Stimulated activated CD8-positive, alpha-beta memory T cell treated with anti-CD3 and anti-CD28 coated beads, Interleukin-7, amount 100 ng/mL, for 24 hours (primary cell): ENCODE measurements at places on chromosomes 2 and 18.

DNA sequence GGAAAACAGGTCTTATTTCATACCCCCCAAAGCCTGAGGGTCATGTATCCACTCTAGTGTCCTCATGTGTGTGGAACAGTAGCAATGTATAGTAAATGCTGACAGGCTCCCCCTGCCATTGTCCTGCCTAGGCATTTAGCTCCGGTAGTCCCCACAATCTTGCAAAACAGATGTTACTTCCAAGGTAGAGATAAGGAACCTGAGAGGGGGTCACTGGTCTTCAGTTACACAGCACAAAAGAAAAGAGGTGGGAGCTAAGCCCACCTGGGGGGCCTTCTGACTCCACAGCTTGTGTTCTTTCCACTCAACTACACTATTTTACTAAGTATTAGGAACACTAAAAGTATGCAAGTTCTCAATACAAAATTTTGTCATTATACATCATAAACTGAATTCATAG is 17.4 kb upstream of the FECH start:
- no peak for DNase-seq

DNA sequence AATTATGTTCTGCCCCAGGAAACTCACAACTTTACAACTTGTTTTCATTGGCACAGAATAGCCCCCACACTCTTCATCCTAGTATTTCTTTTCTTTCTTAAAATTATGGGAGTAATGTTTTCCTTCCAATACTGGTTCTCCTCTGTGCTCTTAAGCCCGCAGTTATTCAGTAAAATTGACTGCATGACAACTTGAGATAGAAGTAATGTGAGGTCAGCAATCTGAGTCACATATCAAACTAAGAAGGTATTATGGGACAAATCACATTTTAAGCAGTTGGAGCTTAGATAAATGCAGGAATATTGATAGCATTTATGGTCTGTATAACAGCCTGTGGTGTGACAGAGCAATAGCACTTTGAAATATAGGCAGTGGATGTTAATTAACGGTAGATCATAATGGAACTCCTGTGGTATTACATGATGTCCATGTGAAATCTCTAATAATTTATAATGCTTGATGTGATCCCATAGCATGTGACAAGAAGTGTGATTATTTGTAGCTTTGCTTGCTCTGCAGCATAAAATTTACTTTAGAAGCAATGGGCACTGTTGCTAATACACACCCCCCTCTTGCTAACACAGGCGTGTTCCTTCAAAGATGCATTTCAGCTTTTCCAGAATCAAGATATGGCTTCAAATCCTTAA is 351.4 kb upstream of the CDH20 start:
- DNase-seq = no peak

DNA sequence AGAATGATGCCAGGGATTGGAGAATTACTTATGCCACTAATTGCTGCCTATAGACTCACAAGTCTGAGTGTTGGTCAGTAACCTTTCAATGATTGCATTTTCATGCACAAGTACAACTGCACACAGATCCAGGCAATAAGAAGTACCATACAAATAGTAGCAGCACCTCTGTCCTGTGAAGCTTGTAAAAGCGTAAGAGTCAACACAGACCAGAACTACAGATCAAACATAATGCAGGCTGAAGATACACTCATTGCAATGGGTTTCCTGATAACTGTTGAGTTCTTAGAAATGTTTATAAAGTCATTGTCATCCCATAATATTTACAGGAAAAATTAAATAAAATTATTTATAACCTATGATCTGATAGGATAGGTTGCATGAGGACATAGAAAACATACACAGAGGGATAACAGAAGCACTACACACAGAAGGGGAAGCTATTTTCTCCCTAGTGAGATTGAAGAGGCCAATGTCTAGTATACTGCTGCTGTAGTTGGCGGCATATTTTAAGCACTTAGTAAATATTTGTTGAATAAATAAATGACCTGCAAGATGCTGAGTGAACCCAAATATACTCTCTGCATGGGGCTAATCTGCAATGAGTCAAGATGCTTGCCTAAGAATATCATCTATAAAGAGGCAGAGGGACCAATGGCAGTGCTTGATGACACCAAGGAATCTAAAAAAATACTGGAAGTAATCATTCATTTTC is 5.7 kb upstream of the PIK3C3 start:
- no peak for DNase-seq

- DNase-seq = no peak
These were observed 112.6 kb upstream of the PXDN start for GRCh38 chr2:1856922-1857321.

- no peak for DNase-seq
These were observed 17.1 kb upstream of the CTIF start for GRCh38 chr18:48521723-48522122.

GRCh38 chr2:98899041-98899702 is 36.9 kb downstream of the CRACDL start:
- DNase-seq = no peak

DNA sequence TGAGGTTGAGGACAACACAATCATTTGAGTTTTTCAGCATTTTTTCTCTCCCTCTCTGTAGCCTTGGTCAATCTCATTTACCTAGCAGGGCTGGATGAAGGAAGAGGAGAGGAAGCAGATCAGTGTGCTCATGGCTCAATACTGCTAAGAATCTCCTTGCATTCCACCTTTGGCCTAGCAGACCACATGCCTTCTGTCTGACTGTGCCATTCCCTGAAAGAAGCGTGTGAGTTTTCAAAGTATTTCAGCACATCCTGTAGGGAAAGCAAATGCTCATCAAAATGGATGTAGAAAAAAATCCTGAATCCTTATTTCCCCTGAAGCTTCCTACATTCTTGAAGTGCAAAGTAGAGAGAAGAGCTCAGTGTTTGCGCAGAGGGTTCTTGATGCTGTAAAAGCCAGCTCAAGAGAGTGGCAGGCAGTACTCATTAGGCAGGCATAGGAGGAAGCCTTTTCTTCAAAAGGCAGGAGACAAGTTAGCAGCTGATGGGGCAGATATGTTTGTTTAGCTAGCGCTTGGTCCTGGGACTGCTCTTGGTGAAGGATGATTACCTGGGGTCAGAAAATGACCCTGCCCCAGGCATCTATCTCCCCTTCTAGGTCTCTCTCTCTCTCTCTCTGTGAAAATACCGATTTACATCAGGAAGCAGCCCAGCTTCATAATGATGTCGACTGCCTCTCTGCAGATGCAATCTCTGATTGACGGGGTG is 14.4 kb upstream of the PIK3C3 start:
- DNase-seq = no peak

DNA sequence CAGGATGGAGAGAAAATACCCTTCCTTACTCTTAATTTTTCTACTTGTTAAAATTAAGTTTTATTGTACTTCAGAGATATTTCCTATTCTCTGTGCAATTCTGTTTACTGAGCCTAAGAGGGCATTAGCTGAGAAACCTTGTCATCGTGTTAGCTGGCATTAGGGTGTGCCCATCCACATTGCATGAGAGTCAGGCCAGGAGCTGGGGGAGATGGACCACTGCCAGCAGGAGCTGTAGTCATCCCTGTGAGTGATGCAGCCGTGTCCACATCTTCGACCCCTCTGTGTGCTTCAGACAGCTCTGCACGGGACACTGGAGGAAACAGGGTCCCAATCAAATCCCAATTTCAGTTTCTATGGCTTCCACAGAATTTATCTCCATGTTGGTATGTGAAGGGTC is 34.2 kb downstream of the ABCA12 start:
- no peak for DNase-seq

- no peak for DNase-seq
These were observed 6.5 kb downstream of the TMEM17 start for GRCh38 chr2:62499430-62500060.

DNA sequence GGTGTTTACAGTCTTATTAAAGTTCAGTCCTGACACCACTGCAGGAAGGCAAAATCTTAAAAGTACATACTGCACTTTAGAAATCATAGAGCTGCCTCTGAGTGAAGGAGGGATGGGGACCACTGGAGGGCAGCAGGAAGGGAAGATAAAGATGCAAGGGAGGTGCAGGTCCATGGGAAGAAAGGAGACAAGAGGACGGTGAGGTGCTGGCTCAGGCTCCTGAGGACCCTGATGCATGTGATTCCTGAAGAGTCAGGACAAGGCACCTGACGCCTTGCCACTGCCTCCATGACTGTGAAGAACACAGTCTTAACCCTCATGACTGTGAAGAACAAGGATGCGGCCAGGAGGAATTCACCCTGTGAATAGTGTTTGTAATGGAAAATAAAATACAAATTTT is 116.2 kb upstream of the NPAS2 start:
- no peak for DNase-seq

DNA sequence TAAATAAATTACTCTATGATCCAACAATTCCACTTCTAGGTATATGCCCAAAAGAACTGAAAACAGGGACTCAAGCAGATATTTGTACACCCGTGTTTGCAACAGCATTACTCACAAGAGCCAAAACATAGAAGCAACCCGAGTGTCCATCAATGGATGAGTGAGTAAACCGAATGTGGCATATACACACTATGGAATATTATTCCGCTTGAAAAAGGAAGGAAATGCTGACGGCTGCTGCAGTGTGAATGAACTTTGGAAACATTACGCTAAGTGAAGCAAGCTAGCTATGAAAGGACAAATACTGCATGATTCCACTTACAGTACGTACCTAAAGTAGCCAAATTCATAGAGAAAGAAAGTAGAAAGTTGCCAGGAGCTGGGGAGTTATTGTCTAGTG is 32.2 kb downstream of the MREG start:
- no peak for DNase-seq

DNA sequence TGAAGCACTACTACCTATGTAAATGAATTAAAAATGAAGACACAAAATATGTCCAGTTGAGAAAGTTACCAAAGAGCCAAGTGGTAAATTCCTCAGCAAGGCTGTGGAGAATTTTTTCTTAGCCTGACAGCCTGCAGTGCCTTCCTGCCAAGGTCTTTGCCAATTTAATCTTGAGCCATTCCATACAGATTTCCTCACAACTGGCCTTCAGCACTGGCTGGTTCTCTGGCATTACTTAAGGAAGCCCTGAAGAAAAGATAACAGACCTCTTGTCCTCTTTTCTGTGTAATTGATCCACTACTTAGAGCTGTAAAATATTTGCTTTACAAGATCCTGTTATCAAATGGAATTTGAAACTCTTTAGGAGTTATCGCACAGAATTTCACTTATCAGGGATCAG is 334.2 kb upstream of the LRRTM1 start:
- no peak for DNase-seq

GRCh38 chr18:5415031-5415430 is 119.5 kb upstream of the ZBTB14 start:
- DNase-seq = no peak

- DNase-seq = no peak
These were observed 51.4 kb downstream of the MARCO start for GRCh38 chr2:118993392-118993752.

GRCh38 chr2:55049821-55050099 is 491 bp downstream of the RTN4 start:
- DNase-seq = no peak

GRCh38 chr2:158650646-158651357 is 144.3 kb upstream of the DAPL1 start:
- no peak for DNase-seq
